GM23248 (cell line): ENCODE measurements at places on chromosomes 6 and 20.

DNA sequence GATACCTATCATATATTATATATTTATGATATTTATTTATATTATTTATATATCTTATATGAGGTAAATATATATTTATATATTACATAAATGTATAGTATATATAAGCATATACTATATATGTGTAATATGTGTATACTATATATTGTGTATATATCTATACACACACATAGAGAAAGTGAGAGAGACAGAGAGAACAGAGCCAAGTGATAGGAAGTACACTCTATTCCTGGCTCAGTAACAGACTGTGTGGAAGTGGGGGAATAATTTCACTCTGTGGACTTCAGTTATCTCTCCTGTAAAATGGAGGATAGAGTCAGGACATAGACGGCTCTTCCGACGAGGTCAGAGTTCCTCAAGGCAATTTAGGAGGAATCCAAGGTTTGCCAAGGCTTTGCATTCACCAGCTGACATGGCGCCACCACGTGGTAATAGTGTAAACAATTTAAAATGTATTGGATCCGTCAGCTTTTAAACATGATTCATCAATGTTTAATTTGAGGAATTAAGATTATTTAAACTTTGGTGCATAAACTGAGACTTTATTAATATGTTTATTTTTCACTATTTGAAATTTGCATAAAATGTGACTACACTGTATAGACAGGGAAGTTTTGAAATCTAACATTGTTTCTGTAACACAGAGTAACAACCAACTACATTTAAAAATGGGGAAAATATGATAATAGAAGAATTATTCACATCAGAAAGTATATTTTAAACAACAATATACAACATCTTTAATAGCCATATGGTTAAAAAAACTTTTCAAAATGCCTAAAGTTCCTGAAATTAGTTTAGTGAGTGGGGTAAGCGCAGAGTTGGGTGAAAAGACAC lies 75.4 kb upstream of the TMEM244 start:
- DNase-seq = peak; percentile 78

- DNase-seq = no peak
Observed at GRCh38 chr6:31170987-31171671, 647 bp upstream of the POU5F1 start.

DNA sequence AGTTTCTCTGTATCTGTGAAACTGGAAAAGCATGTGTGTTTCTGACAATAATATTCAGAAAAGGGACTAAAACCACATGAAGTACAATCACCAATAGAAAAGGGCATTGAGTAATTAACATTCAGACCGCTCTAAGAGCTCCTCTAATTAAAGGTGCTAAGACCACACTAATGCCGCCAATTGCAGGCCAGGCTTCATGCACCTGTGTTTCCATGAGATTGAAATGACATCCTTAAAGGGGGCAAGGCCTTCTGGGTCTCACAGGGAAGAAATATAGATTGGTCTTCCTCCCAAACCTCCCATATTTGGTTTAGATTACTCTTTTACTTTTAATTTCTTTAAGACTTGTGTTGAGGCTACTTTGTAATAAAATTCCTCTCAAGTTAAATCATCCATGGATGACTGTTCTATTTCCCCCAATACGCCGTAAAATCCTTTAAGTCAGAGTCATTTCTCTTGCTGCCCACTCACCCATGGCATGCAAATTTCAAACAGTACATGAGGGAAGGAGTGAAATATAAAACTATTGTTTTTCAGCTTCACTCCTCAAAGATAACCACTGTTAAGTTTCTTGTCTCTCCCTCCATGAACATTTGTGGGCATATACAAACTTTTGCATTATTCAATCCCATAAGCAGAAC lies 110.6 kb downstream of the UBE3D start:
- DNase-seq = peak; percentile 91

DNA sequence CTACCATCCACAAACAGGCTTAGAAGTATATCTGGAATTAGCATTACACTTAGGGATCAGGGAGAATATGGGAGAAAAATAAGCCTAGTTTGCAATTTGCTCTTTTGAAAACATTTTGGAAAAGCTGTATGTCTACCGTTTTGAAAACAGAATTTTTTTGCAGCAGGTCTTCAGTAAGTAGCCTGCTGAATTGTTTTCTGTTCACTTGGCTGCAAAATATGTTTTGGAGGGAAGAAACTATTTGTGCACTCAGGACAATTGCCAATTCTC lies 39.6 kb downstream of the ILRUN start:
- DNase-seq = peak; percentile 71

DNA sequence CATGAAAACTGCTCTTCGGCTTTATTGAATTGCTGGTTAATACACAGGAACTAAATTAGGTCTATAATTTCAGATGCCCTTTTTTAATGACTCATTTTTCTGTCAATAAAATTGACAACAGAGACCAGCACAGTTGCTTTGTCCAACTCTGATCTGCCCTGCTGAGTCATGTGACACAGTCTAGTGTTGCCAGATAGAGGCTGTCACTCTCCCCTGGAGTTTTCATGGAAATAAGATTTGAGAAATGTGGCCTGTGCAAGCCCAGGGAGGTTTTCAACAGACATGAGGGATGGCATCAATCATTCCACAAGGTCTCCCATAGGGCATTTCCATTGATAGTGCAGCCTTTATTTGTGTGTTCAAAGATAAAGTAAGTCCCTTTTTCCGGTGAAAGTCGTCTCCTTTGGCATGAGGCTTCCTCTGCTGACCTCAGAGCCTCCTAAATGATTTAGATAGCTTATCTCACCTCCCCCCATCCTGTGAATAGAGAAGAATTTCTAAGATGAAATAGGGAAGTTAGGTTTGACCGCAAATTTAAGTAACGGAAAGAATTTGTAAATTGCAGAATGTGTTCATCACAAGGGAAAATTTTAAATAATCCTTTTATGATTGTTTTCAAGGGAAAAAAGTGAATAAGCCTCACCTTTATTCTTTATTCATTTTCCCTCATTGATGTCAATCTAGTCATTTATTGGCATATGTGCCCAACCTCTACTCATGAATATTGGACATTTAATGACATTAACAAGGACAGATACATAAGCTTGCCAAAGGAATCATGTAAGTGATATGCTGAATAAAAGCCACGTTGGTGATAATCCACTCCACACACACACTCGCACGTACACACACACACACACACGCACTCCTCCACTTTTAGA lies 277.7 kb downstream of the ADGB start:
- DNase-seq = no peak

GRCh38 chr6:84569882-84570281 lies 194.5 kb downstream of the TBX18 start:
- DNase-seq = no peak

GRCh38 chr20:16393297-16393696 lies 180.0 kb downstream of the KIF16B start:
- DNase-seq = no peak

GRCh38 chr20:2637246-2637645 lies 15.2 kb upstream of the NOP56 start:
- no peak for DNase-seq

DNA sequence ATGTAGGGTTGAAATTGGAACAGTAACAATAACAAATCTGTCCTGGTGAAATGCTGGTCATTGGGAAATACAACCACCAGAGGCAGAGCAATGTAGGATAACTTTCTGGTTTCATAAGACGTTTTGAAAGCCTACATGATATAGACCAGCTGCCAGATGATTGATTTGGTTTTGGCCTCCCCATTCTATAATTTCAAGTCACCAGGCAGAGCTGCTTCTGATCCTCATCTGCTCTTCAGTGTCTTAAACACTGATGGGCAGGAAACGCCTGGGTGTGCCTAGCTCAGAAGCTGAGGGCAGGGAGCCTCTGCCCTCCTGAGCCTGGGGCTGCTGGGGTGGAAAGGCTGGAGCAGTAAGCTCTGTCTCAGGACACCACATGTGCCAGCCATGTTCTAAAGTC lies 24.5 kb downstream of the DHX35 start:
- DNase-seq = no peak
